Right lung (tissue), 10 donors: ENCODE measurements at places on chromosomes 6 and 20.

GRCh38 chr20:7207186-7207798 lies 439.8 kb downstream of the BMP2 start:
- DNase-seq, result no peak

DNA sequence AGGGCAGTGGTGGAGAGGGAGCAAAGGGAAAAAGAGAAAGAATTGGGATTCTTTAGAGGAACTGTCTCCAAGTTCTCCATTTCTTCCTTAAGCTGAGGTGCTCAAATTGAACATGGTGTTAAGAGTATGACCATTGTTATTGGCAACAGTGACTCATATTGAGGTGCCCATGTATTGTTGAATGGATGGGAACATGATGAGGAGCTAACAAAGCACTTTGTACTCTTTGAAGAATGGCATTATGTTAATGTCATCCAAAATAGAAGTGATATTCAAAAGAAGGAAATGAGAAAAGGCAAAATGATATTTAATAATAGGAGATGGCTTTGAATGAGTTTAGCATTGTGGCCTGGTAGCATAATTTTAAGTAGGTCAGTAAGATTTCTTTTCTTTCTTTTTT lies 261.1 kb downstream of the QKI start:
- no peak for DNase-seq

- DNase-seq, result no peak
These were observed 2.6 kb downstream of the SLC35F1 start for GRCh38 chr6:117909638-117910037.

- DNase-seq, result no peak
These were observed 41.8 kb upstream of the TOP1 start for GRCh38 chr20:40986774-40987173.

DNA sequence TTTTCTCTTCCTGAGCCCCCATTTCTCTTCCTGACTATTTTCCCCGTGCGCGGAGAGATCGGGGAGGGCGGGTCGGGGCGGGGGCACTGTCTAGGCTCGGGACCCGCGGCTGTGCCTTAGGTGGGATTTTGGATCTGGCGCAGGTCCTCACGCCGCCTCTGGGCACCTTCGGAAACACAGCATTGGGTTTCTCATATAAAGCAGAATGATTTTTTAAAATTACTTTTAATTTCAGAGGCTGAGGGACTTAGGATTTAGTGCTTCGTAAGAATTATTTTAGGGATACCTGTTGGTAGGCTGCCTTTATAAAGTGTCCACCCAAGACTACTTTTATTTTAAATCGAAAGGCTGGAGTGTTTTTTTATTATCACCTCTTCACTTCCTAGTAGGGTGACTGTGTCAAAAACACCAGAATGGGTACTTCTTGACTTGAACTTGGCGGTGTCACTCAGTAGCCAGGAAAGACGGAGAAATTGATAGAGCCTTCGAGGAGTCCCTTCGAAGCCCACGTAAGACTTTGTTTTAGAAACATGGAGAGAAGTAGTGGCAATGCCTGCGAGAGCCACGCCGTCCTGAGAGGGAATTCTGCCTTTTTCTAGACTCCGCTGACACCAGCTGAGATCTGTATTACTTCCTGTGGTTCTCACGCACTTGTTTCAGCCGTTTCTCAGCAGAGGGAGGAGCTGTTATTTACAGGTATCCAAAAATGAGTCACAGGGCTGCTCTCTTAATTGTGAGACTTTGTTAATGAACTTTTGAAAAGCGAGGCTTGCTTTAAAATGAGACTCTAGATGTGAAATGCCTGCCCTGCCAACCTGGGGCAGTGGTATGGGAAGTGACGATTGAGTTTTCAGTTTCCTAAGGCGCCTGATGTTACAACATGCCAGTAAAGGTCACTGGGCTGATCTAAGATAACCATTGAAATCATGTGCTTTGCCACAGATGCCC lies 667 bp downstream of the STX11 start:
- no peak for DNase-seq

- no peak for DNase-seq
These were observed 54.2 kb downstream of the HFE start for GRCh38 chr6:26141378-26141904.

GRCh38 chr20:63415647-63416391 lies 54.7 kb upstream of the CHRNA4 start:
- DNase-seq, result no peak

GRCh38 chr6:1991332-1991878 lies 254.0 kb downstream of the GMDS start:
- DNase-seq, result no peak

DNA sequence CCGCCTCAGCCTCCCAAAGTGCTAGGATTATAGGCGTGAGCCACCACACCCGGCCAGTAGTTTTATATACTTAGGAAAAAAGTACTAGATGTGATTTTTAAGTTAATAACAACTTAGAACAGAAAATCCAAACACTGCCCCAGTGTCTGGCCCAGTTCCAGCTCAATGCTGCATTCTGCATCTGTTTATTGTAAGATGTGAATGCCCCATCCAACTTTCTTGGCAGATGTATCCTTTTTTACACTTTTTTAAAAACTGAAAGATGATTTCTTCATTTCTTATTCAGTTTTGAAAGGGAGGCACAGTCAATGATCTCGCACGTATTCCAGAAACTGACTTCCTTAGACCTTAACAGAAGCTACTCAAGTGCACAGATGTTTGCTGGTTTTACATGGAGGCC lies 85.6 kb upstream of the SRSF6 start:
- DNase-seq, result peak; percentile 40

DNA sequence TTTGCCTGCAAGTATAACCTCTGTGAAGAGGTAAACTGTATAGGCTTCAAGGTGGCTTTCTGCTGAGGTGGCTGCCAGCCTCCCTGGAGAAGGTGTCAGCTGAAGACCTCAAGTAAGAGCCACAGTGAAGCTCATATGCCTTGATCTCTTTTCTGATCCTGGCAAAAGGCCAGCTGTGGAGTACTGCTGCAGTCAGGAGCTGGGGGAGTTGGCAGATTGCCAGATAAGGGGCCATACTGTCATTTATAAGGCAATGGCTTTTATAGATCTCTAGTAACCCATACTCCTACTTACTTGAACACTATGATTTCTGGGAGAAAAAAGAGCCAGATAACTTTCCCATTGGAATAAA lies 8.8 kb upstream of the CEP85L start:
- DNase-seq, result no peak

DNA sequence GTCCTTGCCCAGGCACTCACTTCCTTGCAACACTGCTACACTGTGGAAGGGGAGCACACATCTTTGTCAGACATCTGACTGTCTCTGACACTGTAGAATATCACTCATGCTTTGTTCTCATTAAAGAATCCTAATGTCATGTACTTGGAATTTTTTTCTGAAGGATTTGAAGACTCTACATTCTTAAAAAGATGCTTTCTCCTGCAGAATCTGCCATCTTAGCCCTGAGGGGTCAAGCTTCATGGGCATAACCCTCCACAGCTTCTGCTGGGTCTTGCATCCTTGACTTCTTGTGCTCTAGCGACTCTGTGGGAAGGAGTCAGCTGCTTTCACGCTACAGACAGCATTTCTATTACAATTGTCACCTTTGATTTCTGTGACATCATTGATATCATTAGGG lies 417.2 kb downstream of the QKI start:
- no peak for DNase-seq

- no peak for DNase-seq
These were observed 27.2 kb downstream of the SLC16A10 start for GRCh38 chr6:111114482-111114881.

DNA sequence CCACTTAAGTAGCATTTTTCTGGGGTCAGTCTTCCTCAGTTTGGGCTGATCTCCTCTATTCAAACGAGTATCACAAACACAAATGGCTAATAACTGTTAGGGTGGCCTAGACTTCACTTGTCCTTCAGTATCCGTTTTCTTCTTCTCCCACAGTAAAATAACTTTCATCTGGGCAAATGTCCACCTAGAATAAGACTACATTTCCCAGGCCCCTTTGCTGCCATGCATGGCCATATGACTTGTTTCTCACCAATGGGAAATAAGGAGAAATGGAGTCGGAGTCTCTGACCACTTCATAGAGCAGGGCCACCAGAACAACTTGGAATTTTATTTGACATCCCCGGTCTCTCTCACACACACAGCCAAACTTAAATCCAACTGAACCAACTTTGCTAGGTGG lies 51.4 kb downstream of the SULF2 start:
- DNase-seq, result no peak

- DNase-seq, result peak; percentile 27
These were observed 37.5 kb upstream of the HAO1 start for GRCh38 chr20:7977709-7978108.

- DNase-seq, result no peak
These were observed 100.7 kb downstream of the TAF4 start for GRCh38 chr20:61964675-61965605.

GRCh38 chr20:47216819-47217410 lies 139.6 kb downstream of the ZMYND8 start:
- no peak for DNase-seq

GRCh38 chr6:54048782-54049181 lies 62.5 kb upstream of the MLIP start:
- no peak for DNase-seq

GRCh38 chr20:37688093-37688492 lies 5.7 kb upstream of the CTNNBL1 start:
- no peak for DNase-seq

- no peak for DNase-seq
These were observed 9.9 kb upstream of the MMP9 start for GRCh38 chr20:45998761-45999160.

GRCh38 chr6:125674230-125674629 lies 75.2 kb upstream of the HEY2 start:
- DNase-seq, result no peak

DNA sequence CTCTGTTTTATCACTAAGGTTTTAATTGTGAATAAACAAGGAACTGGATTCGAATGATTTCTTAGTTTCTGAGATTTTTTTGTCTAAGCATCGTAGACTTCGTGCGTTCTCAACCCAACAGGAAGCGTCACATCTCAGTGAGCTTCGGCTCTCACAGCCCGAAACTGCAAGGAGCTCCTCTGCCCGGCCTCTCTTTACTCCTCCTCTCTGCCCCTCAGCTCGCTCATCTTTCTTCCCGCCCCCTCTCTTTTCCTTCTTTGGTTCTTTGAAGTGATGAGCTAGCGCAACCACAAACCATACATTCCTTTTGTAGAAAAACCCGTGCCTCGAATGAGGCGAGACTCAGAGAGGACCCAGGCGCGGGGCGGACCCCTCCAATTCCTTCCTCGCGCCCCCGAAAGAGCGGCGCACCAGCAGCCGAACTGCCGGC lies 480 bp upstream of the NT5E start:
- no peak for DNase-seq

DNA sequence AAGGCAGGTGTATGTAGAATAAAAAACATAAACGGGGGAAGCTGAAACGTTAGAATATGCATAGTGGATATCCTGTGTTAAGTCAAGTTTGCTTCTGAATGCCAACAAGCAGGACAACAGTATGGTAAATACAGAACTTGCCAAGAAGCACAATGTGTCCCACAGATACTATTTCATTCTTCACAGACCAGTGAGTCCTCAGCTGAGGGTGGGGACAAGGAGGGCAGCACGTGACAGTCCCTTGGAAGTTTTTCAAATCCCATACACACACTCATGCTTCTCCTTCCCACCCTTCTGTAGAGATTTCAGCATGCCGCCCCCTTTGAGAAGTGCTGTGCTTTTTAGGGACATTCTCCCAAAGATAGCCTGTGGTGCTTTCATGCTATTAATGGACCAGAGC lies 268.5 kb upstream of the ECI2 start:
- DNase-seq, result no peak

DNA sequence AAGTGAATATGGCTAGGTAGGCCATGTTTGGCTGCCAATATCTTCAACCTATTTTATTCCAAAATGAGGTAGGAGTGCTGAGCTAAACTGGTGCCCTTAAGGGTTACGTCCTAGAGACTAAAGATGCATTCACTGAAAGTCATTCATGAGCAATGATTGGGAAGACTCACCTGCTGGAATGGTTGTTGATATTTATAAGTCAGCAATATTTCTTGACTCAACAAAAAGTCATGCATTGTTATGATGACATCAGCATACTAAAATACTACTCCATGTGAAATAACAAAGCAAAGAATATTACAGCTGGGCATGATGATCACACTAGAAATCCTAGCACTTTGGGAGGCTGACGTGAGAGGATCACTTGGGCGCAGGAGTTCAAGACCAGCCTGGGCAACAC lies 17.6 kb upstream of the NUP153 start:
- no peak for DNase-seq

GRCh38 chr6:16544006-16544405 lies 217.3 kb downstream of the ATXN1 start:
- DNase-seq, result peak; percentile 37

- no peak for DNase-seq
These were observed 67.2 kb downstream of the FOXO3 start for GRCh38 chr6:108627692-108628550.

- DNase-seq, result no peak
These were observed 52.4 kb downstream of the DNAH8 start for GRCh38 chr6:38767560-38767959.

- DNase-seq, result peak; percentile 45
These were observed 567 bp upstream of the SLC18B1 start for GRCh38 chr6:132798869-132799538.

GRCh38 chr6:160678230-160678629 lies 14.2 kb upstream of the LPA start:
- no peak for DNase-seq

DNA sequence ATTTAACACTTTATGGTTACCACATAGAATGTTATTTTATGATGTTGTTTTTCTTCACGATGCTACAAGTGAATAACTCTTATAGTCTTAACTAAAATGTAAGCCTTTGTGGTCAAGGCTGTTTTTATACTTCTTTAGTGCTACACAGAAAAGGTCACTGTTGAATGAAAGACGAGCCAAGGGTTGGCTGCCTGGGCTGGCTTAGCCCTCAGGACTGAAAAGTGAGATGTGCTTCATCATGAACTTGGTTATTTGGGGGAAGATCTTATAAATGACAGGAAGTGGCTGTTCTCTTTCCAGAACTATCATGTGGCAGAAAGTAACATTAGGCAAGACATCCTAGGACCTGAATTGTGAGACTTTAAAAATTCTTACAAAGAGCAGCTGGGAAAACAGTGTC lies 404.0 kb downstream of the BTBD3 start:
- DNase-seq, result no peak

GRCh38 chr20:19670829-19671228 lies 87.2 kb upstream of the RIN2 start:
- no peak for DNase-seq

- no peak for DNase-seq
These were observed 544.3 kb downstream of the KIF16B start for GRCh38 chr20:16028923-16029322.

- no peak for DNase-seq
These were observed 36.1 kb upstream of the KCNB1 start for GRCh38 chr20:49518576-49518975.

GRCh38 chr20:673603-674001 lies 2.0 kb downstream of the SCRT2 start:
- no peak for DNase-seq

GRCh38 chr6:112827793-112828192 lies 480.7 kb downstream of the RFPL4B start:
- peak; percentile 43 for DNase-seq
